ENCODE measurements at places on chromosomes 1 and 21.

DNA sequence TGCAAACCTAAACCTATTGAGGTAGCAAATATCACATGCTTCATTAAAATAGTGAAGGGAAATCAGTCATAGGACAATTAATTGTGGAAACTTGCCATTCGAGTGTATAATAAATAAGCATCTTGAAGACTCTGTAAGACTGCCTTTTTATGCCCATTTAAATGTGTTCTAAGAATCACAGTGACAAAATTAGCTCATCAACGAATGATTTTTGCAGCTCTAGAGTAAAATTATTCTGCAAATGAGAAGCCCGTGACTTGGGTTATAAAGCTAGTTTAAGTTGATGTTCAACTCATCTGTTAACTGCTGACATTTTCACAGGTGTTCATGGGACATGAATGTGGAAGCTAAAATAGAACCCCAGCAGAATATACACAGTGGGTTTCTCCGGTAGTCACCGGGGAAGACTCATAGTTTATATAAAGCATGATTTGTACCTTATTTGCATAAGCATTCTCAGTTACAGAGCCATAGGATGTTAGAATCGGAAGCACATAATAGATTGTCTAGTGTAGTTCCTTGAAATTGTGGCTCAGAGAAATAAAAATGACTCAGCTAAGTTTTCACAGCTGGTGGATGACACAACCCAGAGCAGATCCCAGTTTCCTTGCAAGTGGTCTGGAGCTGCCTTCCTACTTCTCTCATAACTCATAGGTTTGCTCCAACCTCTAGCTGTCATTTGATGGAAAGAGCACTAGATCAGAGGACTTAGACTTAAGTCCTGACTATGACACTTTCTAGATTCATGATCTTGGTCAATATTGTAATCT lies 107.3 kb downstream of the UCHL5 start:
- DNase-seq = no peak

DNA sequence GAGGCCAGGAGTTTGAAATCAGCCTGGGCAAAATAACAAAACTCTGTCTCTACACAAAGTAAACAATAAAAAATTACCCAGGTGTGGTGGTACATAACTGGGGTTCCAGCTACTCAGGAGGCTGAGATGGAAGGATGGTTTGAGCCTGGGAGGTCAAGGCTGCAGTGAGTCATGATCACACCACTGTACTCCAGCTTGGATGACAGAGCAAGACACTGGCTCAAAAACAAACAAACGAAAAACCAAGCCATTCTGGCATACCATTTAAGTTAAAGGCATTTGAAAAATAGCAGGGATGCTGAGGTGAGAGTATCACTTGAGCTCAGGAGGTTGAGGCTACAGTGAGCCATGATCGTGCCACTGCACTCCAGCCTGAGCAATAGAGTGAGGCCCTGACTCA lies 5.3 kb upstream of the ALDH9A1 start:
- DNase-seq = no peak

- no peak for DNase-seq
Observed at GRCh38 chr1:151501474-151501873, 9.7 kb upstream of the CGN start.

GRCh38 chr1:232009741-232010140 lies 383.2 kb downstream of the DISC1 start:
- DNase-seq = no peak

DNA sequence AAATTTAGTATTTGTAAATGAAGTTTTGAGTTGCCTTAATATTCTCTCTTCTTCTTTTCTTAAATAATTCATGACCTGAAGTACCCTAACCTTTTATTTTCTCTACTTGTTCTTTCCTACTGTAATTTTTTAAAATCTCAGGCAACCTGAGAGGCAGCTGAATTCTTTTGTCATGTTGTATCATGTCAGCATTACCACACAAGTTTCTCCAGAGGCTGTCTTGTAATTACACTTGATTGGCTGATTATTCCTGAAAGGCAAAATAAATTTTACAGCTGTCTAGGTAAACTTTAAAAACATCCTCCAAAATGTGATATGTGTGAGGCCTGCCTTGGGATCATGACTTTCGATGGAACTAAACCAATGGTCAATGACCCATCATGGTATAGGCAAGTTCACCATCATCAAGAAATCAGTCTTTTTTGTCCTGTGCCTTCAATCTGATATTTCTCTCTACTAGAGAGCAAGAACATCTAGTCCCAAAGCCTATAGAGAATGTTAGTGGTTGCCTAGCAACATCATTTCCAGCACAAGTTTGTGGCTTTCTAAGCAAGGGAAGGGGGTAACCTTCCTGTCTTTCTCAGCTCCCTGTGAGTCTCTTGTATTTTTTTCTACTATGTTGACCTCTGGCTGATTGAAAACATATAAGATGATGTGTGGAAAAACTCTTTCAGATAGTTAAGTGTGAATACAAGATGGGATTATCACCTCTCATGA lies 115.5 kb downstream of the GABPA start:
- no peak for DNase-seq

- DNase-seq = no peak
Observed at GRCh38 chr1:31373897-31374486, 1.1 kb upstream of the FABP3 start.
